ENCODE measurements at places on chromosomes 16 and 17.

DNA sequence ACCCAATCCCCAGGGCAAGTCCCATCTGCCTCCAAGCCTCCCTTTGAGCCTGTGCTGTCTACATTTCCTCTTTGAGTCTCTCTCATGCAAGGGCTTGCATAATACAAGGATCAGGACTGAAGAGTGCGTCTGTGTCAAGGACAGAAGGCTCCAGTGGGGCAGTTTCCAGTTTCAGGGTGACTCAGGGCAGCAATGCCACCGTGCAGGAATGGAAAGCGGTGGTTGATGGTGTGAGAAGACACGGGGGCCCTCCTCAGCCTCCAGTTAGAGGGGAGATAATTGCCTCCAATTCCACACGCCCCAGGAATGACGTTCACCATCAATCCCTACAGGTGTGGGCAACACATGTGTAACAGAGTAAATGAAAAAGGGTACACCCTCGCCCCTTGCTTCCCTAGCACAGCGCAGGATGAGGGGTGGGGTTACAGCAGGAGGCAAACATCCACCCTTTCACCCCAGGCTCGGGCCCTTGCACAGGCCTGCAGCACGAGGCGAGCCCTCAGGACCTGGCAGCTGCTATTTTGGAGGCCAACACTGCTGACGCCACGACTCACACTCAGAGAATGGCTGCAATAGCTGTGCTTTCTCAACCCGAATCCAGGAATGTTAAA lies 24.8 kb upstream of the SLC25A19 start:
- DNase-seq = no peak

DNA sequence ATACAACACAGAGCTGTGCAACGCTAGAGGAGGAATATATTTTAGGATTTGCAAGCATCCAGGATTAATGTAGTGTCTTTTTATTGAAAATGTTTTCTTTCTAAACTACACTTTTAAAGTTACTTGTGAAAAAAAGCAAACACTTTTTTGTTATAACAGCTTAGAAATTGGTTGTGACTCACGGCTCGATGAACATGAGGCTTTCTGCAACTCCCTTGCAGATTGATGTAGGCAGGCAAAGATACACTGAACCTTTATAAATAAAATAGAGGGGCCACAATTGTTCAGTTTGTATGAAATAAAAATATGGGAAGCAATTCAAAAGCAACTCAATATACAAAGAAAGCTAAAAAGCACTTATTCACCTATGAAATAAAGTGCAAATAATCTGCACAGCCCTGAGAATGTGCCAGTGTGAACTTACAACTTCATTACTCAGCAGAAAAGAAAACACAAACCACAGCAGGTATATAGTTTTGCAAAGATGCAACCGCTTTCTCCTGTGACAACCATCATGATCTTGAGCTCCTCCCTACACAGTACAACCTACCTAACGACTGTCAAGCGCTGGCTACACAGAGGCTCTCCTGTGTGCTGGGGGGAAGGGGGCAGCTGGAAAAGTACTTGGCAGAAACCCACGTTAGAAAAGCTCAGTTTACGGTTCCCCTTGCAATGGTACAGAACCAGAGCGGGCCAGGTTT lies 948 bp downstream of the LUC7L start:
- no peak for DNase-seq

DNA sequence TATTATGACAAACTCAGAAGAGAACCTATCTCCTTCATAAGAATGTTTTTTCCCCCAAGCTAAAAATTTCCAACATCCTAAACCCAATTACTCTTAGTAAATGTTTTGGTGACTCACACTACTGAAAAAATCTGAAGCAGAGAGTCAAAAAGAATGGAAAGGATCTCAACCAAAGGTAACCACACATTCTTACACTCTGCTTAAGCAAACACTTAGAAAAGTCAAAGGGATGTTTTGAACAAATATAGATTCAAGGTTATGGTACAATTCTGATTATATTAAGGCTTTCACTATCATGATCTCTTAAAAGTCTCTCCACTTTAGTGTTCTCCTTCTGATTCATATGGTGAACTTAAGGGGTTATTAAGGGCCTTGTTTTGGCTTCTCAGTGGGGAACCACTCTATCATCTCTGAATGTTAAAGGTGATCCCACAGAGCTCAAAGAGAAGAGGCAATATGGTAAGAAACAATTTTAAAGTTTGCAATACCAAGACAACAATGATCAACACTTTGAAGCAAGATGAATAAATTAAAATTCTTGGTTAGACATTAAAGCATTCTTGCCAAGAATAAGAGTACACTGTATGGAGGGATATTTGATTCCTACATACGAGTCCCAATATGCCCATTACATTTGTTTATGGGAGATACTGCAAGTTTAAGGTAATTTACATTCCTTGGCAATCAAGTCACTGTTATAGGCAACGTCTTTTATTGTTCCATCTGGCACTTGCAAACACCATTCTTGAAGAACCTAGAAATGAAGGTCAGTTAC lies 69.2 kb downstream of the CDC27 start:
- DNase-seq = no peak

DNA sequence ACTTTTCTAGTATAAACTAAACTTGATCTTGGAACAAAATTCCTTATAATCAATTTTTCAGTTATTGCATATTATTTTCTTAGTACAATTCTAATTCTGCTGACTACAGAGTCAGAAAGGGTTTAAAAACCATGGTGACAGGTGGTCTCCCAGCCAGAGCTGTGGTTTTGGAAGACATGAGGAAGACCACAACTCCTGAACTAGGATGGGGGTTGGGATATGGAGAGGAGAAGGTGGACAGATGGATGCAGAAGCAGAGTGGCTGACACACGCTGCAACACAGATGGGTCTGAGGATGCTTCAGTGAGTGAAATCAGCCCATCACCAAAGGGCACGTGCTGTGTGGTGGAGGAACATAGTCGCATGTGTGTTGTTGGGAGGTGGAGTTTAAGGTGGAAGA lies 187.7 kb downstream of the LGALS9B start:
- DNase-seq = no peak

GRCh38 chr17:69286257-69286656 lies 40.7 kb downstream of the ABCA5 start:
- no peak for DNase-seq
